Activated CD8-positive, alpha-beta memory T cell treated with anti-CD3 and anti-CD28 coated beads for 24 hours (primary cell): ENCODE measurements at places on chromosomes 1 and 21.
A peak's percentile ranks its signal among the peaks of the same experiment; 100 is the strongest.

GRCh38 chr1:33057095-33057494, 20.4 kb upstream of the AK2 start:
- DNase-seq, result no peak

DNA sequence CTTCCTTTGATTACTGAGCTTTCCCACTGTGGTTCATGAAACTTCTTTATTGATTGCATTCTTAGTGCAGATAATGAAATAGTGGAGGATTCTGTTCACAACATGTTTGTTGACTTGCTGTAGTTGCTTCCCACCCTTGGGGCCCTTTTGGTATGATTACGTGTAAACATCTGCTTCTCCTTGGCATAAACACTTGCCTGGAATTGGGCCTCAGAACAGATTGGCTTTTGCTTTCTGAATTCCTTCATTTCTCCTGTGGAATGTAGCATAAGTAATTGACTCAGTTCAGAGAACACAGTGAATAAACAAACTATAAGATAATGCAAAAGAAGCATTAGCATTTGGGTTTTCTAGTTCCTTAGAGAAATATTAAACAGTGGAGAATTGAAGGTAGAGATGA, 59.5 kb upstream of the LAMC2 start:
- no peak for DNase-seq

GRCh38 chr21:31371715-31372470, 27.8 kb upstream of the TIAM1 start:
- no peak for DNase-seq

- no peak for DNase-seq
Measured at GRCh38 chr1:201791051-201791778, 37.7 kb upstream of the IPO9 start.

DNA sequence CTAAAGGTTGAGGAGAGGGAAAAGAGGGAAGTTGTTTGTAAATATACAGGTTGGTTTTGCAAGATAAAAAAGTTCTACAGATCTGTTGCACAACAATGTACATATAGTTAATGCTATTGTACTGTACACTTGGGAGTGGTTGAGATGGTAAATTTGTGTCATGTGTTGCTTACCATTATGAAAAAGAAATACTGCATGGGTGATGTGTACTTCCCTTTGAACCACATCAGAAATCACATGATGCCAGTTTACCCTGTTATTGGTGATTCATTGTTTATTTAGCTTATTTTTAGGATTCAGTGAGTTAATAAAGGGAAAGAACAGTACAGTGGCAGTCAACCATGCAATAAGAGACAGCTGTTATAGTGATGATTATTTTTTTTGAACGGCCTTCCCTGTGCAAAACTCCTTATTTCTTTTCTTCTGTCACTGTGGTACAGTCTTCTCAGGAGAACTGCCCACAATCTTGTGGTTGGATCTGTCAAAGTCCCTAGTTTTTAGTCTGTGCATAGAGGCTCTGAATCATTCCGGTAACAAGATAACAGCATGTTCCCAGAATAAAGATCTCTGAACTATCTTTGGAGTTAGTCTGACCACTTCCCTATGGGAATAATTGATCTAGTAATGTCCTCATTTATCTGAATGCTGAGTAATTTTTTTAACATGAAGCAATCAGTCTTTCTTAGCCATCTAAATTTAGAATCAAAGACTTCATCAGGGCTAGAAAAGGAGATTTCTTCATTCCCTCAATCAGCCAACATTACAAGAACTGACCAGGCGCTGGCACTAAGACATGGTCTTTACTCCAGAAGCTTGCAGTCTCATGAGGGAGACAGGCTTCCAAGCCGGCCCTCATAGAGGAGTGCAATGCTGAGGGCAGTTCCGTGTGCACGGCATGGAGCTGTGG, 84.2 kb downstream of the SH3GLB1 start:
- no peak for DNase-seq

DNA sequence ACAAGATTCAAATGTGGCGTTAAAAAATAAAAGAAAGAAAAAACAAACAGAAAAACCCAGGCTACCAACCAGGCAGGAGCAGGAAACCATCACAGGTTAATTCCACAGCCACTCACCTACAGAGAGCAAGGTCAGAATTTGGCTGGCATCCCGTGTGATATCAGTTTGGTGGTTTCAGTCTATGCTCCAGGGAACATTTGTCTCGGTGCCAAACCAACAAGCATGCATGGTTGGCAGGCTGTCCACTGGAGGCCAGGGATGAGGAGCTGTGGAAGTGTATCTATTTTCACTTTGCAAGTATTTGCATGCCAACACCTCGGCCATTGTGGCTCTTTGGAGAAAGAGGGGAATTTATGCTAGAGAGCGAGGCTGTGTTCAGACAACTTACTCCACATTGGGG, 53.1 kb upstream of the PROX1 start:
- no peak for DNase-seq

DNA sequence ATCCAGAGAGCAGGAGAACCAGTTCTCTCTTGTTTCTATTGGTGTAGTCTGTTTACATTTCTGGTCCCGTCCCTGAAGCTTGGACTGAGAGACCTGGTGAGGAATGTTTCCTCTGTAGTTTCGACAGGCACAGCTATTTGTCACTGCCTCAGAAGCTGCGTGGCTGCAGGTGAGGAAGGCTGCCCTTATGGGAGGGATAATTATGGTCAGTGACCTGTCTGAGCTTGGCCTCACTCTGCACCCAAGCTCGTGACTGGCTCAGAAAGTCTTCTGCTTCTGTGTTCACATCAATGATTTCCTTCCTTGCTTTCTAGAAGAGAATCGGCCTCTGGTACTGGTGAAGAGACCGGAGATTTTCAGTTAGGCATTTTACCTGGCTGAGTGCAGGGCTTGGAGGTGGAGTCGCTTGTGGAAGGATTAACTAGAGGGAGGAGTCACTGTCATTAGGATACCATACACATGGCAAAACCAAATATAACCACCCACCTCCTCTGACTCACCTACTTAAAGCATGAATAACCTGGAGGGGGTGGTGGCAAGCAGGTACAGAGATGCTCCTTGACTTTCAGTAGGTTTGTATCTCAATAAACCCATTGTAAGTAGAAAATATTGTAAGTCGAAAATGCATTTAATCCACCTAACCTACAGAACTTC, 19.9 kb upstream of the WDR26 start:
- DNase-seq, result no peak

- DNase-seq, result no peak
Measured at GRCh38 chr1:157347506-157347905, 204.8 kb downstream of the FCRL5 start.

GRCh38 chr1:201488830-201489589, 17.9 kb downstream of the CSRP1 start:
- no peak for DNase-seq

GRCh38 chr21:36097427-36098181, 27.8 kb downstream of the CBR1 start:
- no peak for DNase-seq

DNA sequence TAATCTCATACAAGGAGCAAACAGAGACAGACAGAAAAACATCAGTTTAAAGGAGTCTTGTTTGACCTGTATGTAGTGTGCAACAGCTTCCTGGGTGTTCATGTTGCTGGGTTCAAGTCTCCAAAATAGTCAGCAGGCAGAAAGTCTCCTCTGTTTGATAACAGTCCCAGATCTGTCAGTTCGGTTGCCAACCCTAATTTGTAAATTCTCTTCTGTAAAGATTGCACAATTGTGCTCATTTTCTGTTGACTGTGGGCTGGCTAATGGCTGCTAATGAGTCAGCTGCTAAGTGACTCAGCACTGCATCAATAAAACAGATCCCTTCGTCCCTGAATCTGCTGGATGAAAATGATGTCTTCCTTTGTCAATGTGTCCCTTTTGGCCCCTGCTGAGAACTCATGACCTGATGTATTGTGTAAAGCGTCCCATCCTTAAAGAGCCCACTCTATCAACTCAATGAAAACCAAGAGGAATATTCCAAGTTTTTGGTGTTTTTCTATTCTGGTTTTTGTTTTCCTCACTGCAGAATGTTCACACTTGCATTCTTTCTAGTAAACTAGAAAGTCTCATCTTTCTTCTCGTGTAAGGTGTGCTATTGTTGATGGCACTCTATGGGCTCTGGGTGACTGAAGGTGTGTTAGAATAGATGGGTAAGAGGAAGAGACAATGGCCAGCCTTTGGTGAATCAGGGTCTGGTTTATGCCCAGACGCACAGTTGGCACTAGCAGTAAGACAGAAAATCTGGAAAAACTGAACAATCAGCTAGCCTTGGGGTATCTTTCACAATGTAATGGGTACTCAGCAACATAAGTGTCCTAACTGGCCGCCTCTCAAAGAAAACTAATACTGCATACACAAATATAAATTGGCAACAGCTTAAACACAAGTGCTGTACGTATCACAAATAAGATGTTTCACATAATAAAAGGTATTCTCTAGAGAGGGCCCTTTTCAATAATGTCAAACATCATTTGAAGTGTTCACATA, 75.1 kb upstream of the SIPA1L2 start:
- no peak for DNase-seq

- no peak for DNase-seq
Measured at GRCh38 chr1:237799762-237800474, 90.8 kb downstream of the ZP4 start.

DNA sequence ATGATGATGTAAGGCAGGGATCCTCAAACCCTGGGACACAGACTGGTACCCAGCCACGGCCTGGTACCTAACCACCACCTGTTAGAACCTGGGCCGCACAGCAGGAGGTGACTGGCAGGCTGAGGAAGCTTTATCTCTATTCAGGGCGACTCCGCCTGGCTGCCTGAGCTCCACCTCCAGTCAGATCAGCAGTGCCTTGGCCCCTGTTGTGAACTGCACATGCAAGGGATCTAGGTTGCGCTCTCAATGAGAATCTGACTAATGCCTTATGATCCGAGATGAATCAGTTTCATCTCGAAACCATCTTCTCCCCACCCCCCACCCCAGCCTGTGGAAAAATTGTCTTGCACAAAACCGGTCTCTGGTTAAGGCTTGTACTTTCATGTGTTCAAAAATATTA, 4.2 kb downstream of the RNPC3 start:
- DNase-seq, result peak; percentile 65

GRCh38 chr1:177897998-177898654, 71.7 kb downstream of the SEC16B start:
- DNase-seq, result no peak

- DNase-seq, result no peak
Measured at GRCh38 chr1:27804791-27805190, 25.8 kb upstream of the PPP1R8 start.

DNA sequence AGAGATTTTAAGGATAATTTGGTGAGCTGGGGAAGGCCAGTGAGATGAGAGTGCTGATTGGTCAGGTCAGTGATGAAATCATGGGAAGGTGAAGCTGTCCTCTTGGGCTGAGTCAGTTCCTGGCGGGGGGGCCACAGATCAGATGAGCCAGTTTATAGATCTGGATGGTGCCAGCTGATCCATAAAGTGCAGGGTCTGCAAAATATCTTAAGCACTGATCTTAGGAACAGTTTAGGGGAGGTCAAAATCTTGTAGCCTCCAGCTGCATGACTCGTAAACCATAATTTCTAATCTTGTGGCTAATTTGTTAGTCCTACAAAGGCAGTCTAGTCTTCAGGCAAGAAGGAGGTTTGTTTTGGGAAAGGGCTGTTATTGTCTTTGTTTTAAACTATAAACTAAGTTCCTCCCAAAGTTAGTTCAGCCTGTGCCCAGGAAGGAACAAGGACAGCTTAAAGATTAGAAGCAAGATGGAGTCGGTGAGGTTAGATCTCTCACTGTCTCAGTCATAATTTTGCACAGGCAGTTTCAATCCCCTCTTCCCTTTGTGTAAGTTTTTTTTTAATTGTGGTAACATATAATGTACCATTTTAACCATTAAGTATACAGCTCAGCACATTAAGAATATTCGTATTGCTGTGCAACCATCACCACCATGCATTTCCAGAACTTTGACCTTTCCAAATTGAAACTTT, 39.4 kb downstream of the PTAFR start:
- DNase-seq, result no peak

DNA sequence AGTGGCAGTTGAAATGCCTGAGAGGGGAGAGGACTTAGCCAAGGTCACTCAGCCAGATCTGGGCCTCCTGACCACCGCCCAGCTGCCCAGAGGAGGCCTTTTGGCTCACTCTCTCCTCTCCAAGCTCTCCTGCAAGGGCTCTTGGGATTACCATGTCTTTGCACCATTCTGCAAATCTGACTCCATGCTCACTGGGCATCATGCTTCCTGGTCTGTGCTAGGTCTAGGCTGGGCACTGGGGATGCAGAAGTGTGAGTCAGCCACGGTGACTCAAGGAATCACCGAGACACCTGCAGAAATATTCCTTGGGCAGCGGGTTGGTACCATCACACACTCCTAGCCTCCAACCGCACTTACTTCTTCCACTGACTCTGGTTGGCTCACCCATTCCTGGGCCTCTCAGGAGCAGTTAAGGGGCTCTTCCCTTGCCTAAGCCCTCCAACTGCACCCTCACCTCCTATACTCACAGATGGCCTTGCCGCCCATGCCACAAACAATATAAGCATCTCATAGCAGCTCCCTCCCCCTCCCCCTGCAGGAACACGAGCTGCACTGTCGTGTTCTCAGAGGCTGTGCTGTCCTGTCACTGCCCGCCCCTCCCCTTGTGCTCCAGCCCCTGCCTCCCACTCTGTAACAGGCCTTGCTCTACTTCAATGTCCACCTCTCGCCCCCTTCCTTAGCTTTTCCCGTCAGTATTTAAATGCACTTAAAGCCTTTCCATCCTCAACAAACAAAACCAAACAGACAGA, 34.8 kb downstream of the CDCP2 start:
- DNase-seq, result no peak

DNA sequence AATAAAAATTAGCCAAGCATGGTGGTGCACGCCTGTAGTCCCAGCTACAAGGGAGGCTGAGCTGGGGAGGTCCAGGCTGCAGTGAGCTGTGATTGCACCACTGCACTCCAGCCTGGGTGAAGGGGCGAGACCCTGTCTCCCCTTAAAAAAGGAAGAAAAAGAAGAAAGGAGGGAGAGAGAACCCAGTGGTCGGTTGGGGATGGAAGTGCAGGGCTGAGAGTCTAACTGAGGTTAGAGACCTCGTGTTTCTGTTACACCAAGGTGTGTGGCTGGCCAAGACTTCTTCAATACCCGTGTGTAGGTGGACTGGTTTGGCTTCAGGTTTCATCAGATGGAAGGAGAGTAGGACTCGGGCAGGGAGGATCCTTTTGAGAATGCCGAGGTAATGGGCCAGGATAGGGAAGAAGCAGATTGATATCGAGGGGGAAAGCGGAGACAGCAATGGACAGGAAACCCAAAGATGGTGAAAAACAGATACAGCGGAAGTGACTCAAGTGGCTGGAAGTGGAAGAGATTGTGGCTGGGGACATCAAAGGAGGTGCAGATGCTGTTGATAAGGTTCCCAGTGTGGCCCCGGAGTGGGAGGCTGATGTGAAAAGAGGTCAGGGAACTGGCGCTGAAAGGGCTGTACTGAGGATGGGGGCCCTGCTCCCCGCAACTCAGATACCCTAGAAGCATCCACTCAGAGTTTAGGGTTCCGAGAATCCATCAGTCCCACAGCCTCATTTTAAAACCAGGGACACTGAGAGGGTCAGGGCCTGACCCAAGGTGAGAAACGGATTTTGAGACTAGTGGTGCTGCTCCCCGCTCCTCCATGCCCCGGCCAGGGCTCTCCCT, 681 bp upstream of the UBXN10 start:
- DNase-seq, result peak; percentile 79

DNA sequence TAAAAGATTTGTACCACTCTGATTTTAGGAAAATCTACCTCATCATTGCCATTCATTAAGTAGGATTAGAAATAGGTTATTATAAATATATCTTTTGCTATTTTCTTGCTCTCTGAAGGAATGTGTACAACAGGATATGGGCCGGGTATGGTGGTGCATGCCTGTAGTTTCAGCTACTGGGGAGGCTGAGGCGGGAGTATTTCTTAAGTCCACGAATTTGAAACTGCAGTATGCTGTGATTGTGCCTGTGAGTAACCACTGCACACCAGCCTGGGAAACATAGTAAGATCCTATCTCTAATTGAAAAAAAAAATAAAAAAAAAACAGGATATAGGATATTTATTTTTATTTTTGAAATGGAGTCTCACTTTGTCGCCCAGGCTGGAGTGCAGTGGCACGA, 50.0 kb downstream of the CLIC4 start:
- no peak for DNase-seq
